ENCODE measurements at places on chromosomes 16 and 17.

DNA sequence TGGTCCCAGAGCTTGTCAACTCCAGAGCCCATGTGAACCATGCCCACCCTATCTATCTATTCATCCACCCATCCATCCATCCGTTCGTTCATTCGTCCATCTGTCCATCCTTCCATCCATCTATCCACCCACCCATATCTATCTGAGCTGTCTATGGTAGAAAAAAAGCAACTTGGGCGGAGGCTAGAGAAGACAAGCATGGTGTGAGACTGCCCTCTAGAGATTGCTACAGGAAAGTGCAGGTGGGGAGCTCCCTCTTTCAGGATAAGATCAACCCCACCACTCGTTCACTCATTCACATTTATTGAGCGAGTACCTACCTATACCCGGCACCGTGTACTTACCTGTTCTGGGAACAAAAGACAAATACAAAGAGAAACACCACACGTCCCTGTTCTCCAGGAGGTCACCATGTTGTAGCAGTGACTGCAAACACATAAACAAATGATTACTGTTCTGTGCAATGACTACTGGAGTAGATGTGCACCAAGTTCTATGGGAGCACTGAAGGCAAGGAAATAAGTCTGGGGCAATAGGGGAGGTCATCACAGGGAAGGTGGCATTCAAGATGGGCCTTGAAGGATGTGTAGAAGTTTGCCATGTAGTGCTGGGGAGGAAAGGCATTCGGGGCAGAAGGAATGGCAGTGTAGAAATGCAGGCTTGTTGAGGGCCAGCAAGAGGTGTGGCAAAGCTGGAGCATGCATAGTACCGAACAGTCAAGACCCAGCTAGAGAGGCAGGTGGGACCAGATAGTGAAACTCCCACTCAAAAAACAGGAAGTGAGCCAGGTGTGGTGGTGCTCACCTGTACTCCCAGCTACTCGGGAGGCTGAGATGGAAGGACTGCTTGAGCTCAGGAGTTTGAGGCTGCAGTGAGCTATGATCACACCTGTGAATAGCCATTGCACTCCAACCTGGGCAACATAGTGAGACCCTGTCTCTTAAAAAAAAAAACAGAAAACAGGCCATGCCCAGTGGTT is 13.4 kb upstream of the ATP5MC1 start:
- DNase-seq: peak; percentile 29

GRCh38 chr17:72456075-72456474 is 335.3 kb downstream of the SOX9 start:
- DNase-seq: no peak

DNA sequence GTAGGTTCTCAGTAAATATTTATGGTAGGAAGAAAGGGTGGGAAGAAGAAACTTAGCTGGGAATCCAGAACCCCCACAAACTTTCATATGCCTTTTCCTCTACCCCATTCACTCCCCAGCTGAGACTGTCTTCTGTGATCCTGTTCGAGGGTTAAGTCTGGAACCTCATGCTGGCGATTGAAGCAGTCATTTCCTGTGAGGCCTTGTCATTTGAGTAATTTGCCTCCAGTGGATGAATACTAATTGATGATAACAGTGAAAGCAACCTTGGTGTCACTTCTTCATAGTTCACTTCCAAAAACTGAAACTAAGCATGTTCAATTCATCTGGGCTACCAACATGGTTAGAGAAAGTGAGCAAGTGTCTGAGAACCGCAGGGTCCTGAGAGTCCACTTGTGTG is 401.2 kb downstream of the CDH13 start:
- no peak for DNase-seq

- no peak for DNase-seq
Observed at GRCh38 chr16:30010844-30011713, at the start of gene DOC2A. DOC2A (minus strand) TSS chr16:30011027; CDS start chr16:30010222, 805 bp downstream.

DNA sequence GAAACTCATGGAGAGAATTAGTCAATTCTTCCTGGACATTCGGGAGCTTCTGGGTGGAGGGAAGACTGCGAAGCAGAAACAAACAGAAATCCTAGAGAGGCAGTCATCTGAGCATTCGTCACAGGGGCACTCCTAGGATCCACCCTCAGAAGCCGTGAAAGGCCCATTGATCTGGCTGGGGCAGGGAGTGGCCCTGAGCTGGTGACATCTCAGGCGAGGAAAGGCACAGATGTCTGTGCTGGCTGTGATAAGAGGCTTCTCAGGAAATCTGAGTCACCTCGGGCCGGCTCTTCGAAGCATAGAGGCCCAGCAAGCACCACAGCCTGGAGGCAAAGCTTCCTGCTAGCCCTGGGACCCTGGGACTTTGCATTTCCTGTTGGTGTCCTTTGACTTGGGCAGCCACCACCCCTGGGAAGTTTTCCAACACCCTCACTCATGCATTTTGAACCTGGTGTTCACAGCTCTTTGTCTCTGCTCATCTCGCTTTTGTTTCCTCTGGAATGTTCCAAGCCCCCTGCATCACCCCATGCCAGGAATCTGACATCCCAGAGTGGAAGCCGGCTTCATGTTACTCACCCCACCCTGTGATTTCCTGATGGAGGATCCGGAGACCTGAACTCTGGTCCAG is 23.3 kb upstream of the CDRT4 start:
- peak; percentile 43 for DNase-seq

Measured in activated T-cell treated with anti-CD3 and anti-CD28 coated beads for 48 hours (primary cell).